SK-N-SH (cell line): ENCODE measurements at places on chromosomes 5 and 9. TPM values are rescaled to one million over a fixed set of nuclear protein-coding genes. Genes with fewer than 3 reads are reported as not detected.

- H3K36me3 ChIP-seq = no peaks in the 10 kb centered on the region
- peaks cover 6% of the 10 kb centered on the region; the same call in 1 of the 2 replicates for H3K4me1 ChIP-seq
- H3K27ac ChIP-seq = no peak overlapping the region
- no peak overlapping the region for H3K4me3 ChIP-seq
Measured at GRCh38 chr9:83032065-83032625, 30.8 kb downstream of the RASEF start.

- no peak overlapping the region for H3K27ac ChIP-seq
- DNase-seq = no peak
- no peak overlapping the region for H3K4me3 ChIP-seq
- H3K36me3 ChIP-seq = no peaks in the 10 kb centered on the region
- no peaks in the 10 kb centered on the region for H3K27me3 ChIP-seq
Measured at GRCh38 chr9:85716031-85716877, 25.5 kb downstream of the AGTPBP1 start.

The INSL6 gene
- not detected in 2 replicates for polyA plus RNA-seq

The PRRX2 gene
- polyA plus RNA-seq = 0.83 and 0.84 TPM in 2 replicates

DNA sequence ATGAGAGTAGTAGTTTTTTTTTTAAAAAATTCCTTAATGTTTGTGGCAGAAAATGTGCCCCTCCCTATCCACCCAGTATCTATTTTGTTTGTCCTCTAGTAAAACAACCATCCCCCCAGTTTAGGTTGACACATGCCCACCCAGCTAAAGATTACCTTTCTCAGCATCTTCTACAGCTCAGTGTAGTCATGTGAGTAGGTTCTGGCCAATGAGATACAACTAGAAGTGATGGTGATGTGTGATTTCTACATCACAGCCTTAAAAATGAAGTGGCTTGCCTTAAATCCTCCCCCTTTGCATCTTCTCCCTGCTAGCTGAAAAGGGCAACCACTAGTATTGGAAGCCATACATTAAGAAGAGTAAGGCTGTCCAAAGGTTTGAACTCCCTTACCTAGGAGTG lies 14.9 kb downstream of the CHD1 start:
- no peak overlapping the region for H3K27ac ChIP-seq
- DNase-seq = no peak

DNA sequence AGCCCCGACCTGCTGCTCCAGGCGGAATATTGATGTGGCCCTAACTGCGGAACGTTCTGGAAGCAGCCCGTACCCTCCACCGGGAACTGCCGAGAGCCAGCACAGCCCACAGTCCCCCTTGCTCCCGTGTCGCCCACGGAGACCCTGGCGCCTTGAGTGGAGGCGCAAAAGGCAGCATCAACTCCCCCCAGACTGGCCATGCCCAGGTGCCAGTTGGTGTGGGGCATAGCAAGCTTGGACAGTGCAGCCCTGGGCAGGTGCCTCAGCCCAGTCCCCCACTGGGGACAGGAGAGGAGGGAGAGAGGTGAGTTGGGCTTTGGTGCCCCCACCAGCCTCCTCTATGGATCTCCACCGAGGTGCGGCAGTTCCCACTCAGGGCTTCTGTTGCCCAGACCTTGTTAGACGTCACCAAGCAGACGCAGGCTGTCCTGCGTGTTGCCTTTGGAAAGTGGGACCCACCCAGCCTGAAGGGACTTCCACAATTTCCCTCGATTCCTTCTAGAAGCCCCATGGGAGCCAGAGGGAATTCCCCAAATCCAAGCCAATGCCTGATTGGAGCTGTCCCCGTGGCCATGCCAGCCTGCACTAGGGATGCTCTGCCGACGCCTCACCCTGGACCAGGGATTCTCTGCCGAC lies 19.8 kb upstream of the NRARP start:
- H3K4me1 ChIP-seq = peaks cover 4% of the 10 kb centered on the region; the same call in 1 of the 2 replicates
- no peaks in the 10 kb centered on the region for H3K27me3 ChIP-seq
- H3K4me3 ChIP-seq = no peak overlapping the region
- H3K36me3 ChIP-seq = no peaks in the 10 kb centered on the region
- DNase-seq = no peak
- H3K27ac ChIP-seq = no peak overlapping the region

DNA sequence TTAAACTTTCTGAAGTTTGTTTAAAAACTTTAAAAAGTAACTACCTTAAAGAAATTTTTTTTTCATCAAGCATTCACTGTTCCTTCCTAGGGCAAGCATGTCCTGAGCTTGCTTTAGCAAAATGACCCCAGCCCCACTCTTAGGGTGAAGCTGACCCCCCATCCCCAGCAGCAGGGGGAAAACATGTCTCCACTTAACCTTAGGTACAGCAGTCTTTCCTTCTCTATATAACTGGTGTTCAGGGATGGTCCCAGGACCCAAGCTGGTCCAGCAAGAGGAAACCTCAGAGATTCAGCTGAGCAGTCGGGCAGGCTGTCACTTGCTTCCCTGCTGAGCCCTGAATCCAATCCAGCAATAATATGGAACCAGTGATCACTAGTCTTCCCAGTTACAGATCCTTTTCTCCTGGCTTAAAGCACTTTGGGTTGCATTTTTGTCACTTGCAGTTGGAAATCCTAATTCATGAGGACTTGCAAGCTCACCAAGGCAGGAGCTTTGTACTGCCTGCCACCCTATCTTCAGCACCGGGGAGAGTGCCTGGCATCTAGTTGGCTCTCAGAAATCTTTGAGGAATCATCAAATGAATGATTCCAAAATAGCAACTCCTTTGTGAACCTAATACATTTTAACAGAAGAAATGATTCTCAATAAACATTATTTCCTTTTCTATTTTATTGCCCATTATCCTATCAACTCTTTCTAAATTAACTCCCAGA lies 91.2 kb downstream of the FSTL4 start:
- H3K36me3 ChIP-seq = no peaks in the 10 kb centered on the region
- no peak overlapping the region for H3K27ac ChIP-seq
- H3K4me1 ChIP-seq = no peaks in the 10 kb centered on the region
- H3K27me3 ChIP-seq = no peaks in the 10 kb centered on the region; the same call in 1 of the 2 replicates
